GM18507 (cell line): ENCODE measurements at places on chromosomes 7 and 10.

GRCh38 chr7:128000854-128001265 is 30.4 kb downstream of the LRRC4 start:
- DNase-seq: peak; percentile 11

DNA sequence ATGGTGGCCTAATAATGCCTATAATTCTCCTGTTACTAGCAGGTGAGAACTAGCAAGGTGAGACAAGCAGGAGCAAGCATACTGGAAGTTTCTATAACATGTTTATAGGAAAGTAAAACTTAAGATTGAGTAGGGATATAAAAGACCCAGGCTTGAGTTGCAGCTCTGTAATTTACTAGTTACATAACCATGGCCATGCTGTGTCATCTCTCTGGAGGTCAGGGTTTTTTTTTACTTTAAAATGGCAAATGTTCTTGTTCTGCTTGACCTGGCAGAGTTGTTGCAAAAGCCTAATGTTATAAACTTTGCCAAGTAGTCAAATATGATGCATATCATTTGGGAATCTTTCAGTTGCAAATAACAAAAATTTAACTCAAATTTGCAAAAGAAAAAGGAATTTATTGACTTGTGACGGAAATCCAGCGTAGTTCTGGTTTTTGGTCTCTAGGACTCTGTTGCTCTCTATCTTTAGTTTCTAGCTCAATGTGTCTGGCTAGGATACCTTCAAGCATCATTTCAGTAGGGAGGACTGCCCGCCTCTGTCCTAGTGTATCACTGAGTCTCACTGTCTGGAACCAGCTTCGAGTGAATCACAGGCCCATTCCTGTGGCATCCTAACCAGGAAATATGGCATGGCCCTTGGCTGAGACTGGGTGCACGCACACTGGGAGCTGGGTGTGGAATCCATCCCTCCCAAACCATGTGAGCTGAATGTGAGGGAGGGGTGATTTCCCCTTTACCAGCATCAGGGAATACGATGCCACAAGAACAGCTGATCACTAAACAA is 67.9 kb downstream of the ADAM22 start:
- DNase-seq: no peak

DNA sequence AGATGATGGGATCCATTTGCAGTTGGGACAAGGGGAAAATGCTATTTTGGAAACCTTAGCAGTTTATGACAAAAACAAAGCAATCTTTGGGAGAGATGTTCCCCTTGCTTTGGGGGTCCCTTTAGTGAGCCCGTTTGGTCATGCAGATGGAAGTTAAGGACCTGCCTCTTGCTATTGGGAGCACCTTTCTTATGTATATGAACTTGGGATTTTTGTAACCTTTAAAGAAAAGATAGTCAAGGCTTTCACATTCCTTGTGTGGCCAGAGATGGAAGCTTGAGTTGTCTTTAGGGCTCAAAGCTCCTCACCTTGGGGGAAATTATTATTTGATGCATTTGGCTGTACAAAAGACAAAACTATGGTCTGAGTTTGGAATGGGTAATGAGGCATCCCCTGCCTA is 179.0 kb upstream of the PLPP4 start:
- DNase-seq: no peak

- DNase-seq: no peak
Observed at GRCh38 chr10:107277591-107277990, 113.1 kb upstream of the SORCS1 start.

- DNase-seq: no peak
Observed at GRCh38 chr7:15158141-15158810, 255.7 kb upstream of the DGKB start.

DNA sequence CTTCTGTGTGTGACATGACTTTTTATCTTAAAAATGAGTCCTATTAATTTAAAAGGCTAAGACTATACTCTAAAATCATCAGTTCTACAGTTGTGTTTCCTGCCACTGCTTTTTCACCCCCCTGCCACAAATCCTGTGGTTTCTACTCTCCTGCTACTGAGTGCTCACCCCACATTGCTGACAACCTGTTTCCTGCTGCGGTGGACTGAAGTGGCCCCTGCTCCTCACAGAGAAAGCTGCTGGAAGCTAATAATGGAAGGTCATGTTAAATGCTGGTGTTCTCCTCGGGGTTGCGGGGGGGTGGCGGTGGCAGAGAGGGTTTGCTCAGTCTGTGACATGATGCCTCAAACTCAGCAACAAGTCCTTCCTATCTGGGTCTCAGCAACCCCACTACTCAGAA is 113.2 kb upstream of the INHBA start:
- DNase-seq: peak; percentile 12

DNA sequence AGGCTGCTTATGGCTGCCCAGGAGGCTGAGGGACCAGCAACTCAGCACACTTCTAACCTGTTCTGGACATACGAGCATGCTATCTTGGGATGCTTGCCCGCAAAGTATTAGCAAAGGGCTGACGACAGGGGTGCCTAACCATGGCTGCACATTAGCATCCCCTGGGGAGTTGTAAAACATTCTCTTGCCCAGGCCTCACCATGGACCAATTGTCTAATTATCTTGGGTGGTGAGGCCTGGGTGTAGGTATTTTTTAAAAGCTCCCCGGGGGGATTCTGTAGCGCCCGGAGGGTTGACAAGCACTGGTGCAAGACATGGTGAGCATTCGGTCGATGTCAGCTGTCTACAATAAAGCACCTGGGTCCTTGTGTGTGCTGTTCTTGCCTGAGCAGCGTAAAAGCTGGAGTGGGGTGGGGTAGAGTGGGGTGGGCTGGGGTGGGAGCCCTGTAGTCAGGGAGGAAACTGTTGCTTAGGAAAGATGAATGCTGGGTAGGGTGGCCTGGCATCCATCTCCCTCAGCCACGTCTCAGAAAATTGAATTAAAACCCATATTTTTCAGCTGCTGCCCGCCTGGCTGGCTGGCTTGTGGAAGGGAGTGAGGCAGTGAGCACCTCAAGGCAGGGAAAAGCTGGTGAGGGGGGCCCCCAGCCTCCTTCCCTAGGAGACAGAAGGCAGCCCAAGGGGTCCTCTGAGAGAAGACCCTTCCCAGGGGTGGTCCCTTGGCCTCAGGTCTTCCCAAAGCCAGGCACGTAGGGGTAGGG is 2.9 kb upstream of the ADCYAP1R1 start:
- no peak for DNase-seq
